ENCODE measurements at places on chromosomes 16 and 17.

- DNase-seq = no peak
Observed at GRCh38 chr16:466651-467050, 41.2 kb downstream of the RAB11FIP3 start.

DNA sequence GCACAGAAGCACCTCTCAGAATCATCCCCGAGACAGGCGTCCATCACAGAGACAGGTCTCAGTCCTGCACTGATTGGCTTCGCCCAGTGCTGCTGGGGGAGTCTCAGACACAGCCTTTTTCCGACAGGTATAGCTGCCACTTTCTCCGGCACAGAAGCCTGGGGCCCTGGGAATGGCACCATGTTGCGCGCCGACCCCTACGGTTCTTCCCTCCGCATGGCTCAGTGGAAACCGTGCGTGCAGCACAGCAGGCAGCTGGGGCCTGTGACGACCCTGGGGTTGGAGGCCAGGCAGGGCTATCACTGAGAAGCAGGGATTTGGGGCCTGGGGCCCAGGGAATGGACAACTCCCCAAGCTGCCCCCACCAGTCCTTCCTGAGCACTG lies 29.7 kb upstream of the CDH15 start:
- DNase-seq = no peak

DNA sequence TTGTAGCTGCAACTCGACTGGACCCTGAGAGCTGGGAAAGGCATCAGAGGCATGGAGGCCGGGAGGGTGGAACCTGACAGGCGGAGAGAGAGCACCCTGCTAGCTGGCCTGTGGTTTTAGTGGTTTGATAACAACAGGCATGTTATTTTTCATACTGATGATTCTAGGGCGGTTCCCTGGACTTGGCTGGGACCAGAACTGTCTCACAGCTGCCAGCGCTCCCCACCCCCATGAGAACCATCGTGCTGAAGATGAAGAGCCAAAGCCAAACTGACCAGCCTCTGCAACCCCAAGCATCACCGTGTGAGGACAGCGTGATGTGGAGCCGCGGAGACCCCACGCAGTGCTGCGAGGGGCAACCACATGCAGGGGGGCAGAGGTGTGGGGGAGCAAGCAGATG lies 28.5 kb downstream of the MXRA7 start:
- DNase-seq = no peak

GRCh38 chr17:49703557-49704277 lies 4.0 kb downstream of the SLC35B1 start:
- DNase-seq = no peak

DNA sequence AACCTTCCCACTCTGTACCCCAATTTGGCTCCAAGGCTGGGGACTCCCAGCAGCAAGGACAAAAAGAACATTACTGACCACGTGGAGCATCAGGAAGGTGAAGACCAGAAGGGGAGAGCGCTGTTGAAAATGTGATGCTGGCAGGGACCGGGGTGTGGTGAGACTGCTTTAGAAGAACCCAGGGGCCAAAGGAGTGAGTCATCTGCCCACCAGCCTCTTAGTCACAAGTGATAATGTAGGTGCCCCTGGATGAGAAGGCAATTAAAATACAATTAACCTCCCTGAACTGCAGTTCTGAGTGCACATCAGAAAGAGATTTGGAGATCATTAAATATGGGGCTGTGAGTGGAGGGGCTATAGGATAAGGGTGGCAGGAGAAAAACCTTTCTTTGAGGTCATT lies 366.6 kb upstream of the CCL2 start:
- DNase-seq = no peak

- no peak for DNase-seq
Observed at GRCh38 chr17:80803451-80804428, 187.9 kb upstream of the CHMP6 start.

DNA sequence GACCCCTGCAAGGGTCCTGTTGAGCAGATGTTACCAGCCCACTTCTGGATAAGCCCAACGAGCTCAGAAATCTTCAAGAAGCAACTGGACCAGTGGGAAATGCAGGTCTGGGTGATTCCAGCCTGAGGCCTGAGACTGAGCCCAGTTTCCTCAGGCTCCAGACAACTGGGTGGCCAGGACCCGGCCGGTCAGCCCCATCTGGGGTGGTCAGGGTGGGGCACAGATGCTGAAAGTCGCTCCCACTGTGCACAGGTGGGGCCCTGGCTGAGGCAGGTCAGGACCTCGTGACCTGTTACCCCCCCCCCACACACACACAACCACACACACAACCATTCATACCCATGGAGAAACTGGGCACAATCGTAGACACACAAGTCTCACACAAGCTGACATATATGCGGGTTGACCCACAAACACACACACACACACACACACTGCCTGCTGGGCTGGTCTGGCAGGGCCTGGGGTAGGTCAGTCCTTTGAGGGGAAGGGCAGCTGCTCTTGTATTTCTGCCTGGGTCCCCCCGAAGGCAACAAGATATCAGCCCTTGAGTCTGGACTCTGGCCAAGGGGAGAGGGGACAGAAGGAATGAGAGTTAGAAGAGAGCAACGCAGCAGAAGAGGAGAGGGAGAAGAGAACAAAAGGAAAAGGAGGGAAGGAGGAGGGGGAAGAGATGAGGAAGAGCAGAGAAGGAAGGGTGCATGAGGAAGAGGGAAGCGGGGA lies 99.0 kb upstream of the CDH5 start:
- DNase-seq = no peak

DNA sequence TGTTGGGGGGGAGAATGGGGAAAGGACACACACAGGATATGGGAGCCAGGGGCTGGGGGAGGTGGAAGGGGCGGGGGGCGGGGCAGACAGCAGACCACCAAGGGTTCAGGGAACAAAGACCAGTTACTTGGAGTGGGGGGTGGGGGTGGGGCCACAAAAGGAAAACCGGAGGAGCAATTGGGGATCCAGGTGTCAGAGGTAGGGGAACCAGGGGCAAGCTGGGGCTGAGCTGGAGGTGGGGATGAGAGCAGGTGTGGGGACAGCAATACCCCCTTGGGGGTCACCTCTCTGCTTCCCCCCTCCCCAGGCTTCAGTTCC lies 1.4 kb upstream of the ORAI3 start:
- no peak for DNase-seq

DNA sequence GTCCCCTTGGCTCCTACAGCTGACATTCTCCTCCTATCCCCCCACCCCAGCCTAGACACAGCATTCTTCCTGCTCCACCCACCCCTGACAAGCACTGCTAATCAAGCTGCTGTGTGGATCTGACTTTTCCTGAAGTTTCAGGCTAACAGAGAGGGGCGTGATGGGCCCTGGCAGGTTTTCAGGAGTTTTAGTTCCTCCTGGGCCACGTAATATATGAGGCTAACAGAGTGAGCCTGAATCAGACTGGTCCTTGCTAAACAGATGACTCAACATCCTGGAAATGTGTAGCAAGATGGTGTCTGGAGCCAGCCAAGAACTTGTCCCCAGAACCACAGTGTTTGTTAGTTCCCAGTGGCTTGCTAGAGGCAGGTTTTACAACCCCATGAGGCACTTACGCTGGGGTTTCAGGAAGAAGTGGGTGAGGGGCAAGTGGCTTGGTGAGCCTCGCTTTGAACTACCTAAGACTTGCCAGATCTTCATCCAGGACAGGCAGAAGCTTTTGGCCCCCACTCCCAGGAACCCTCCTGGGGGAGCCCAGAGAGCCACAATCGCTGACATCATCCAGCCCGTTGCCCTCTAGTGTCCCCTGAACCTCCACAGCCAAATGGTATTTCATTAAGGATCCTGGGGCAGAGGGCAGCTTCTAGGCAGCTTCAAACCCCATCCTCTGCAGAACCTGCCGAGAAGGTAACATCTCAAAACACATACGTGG lies 15.9 kb downstream of the TMEM92 start:
- DNase-seq = no peak

GRCh38 chr17:36133602-36134236 lies 30.1 kb downstream of the CCL4 start:
- DNase-seq = no peak

- no peak for DNase-seq
Observed at GRCh38 chr17:56629531-56630075, 36.1 kb downstream of the NOG start.

DNA sequence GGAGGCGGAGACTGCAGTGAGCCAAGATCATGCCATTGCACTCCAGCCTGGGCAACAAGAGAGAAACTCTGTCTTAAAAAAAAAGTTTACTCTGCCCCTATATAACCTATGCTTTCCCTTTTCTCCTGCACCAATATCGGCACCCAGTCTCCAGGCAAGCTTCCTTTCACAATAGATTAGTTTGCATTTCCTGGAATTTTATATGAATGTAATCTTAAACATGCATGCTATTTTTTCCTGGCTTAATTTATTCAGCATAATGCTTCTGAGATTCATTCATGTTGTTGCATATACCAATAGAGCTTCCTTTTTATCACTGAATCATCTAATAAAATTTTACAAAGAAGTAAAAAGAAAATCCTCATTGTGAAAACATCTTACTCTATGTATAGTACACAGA lies 59.4 kb downstream of the USP32 start:
- DNase-seq = no peak

GRCh38 chr17:35743626-35744328 lies 9.3 kb downstream of the GAS2L2 start:
- no peak for DNase-seq

- DNase-seq = no peak
Observed at GRCh38 chr17:38897176-38897575, 27.3 kb downstream of the LASP1 start.

DNA sequence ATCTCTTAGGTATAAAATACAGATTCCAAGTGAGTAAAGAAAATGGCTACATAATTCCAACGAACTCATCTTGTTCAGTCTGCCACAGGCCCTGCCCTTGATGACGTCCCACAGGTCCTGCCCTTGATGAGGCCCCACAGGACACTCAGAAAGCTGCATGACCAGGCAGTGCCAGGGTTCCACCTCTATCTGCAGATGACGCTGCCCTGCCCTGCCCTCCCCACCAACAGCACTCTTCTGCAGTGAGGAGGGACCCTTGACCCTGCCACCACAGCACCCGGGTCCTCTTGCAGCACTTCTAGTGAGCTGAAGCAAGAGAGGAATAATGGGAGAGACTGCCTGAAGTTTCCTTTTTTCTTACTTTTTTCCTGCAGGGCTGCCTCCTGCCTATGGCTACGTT lies 118.4 kb downstream of the VPS53 start:
- DNase-seq = no peak

DNA sequence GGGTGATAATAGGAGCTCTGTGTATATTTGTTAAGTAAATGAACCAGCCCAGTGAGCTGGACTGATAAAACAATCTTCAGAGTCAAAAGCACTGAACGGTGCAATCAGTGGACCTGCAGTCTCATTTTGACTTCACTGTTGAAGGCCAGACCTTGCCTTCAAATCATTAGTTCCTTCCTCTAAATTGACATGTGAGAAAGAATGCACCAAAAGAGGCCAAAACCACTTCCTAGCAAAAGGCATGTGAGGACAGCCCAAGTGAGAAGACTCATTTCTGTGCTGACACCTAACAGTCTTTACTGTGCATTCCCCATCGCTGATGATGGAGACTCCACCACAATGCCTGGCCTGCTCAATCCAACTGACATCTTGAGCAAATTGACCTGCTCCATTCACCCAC lies 10.6 kb downstream of the GTF3C1 start:
- no peak for DNase-seq

DNA sequence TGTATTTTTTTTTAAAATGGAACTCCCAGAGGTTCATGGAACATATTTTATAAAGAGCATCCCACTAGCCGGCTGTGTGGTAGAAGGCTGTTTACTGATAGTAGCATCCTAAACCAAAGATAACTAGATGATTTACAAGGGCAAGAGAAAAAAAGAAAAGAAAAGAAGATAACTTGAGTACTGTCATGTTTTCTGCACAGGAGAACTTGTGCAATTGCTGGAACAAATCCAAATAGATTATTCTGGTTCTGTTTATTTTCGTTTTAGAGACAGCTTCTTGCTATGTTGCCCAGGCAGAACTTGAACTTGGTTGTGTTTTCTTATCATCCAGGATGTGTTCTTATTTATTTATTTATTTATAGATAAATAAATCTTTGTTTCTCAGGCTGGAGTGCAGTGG lies 20.9 kb upstream of the PPM1D start:
- no peak for DNase-seq

DNA sequence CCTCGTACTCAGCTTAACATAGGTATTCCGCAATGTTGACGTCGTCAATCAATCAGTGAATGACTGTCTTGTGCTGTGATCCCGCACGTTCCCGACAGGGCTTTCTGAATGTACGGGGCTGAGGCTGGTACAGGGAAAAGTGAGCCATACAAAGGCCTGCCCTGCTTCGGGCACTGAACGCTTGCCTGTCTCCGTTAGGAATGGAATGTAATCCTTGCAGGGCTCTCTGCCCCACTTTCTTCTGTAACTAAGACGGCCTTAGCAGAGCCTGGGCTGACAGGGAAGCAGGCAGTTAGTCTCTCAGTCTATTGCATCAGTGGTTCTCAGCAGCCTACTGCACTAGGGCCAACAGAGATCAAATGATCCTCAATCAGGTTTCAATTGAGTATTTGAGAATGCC lies 16.2 kb upstream of the MYH3 start:
- DNase-seq = no peak

GRCh38 chr16:27781195-27781524 lies 231.2 kb downstream of the KATNIP start:
- DNase-seq = no peak

DNA sequence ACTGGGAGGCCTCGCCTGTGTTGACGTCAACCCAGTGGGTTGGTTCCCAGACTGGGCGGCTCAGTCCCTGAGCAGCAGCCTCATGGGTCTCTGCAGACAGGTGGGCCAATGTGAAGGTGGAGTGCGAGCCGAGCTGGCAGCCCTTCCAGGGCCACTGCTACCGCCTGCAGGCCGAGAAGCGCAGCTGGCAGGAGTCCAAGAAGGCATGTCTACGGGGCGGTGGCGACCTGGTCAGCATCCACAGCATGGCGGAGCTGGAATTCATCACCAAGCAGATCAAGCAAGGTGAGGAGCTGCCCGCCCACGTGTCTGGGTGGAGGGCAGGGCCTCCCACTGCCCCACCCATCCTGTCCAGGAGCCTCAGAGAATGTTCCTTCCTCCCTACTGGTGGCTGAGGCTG lies 44.1 kb downstream of the MRC2 start:
- DNase-seq = no peak

DNA sequence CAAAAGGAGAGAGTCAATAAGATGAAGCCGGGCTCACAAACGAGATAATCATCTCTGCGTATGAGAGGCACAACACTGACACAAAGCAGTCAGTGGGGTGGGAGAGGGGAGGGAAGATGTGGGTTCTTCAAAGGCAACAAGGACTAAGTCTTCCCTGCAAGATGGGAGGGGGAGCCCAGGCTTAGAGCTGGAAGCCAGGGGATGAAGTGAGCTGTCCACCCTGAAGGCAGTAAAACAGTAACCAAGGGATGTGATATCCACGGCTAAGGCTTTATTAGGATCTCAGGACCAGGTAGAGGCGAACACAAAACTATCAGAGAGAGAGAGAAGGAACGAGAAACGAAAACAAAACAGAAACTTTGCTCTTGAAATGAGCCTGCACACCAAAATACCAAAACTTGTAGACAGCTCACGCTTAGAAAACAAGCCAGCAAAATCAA lies 115.9 kb downstream of the DYNLRB2 start:
- no peak for DNase-seq

- DNase-seq = no peak
Observed at GRCh38 chr16:31138621-31139578, 3.4 kb upstream of the PRSS8 start.

Data from memory B cell (primary cell).